ENCODE measurements at places on chromosomes 12 and 14. TPM values are rescaled to one million over a fixed set of nuclear protein-coding genes. Genes with fewer than 3 reads are reported as not detected.

The LGMN gene
- total RNA-seq, result 65.4 TPM

The KHNYN gene
- 45.3 TPM for total RNA-seq

The ABCB9 gene
- 5.9 TPM for total RNA-seq

The SYNE3 gene
- 19.2 TPM for total RNA-seq

Data from smooth muscle cell of the coronary artery (primary cell).